Stimulated activated CD4-positive, alpha-beta T cell treated with anti-CD3 and anti-CD28 coated beads, Interleukin-12 subunit alpha, Interleukin-12 subunit beta, amount 100 ng/mL, for 24 hours (primary cell): ENCODE measurements at places on chromosomes 4 and X.
A peak's percentile ranks its signal among the peaks of the same experiment; 100 is the strongest.

- no peak for DNase-seq
These were observed 61.2 kb upstream of the CAMK2D start for GRCh38 chr4:113822555-113823290.

DNA sequence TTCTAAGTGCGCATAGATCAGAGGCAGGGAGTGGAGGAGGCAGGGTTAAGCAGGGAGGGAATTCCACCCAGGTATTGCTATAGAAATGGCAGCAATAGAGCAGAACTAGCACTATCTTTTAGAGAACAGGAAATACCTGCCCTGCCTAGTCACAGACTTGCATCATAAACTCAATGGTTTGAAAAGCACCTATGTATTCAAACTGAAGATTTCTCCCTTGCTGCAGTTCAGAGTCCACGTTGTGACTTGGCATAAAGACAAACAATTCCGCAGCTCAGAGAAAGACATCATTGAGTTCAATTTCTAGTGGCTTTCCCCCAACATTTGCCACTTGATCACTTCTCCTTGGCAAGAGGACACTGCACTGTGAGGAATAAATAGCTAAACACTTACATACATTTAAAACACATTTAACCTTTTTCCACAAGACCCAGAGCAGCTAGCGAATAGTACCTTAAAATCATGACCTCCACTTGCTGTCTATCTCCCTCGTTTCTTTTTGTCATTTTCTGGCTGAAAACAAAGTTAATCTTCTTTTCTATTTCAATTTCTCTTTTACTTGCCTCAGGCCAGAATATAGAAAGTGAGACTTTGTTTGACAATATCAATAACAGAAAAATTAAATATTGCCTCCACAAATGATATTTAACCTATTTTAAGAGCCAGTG, 42.4 kb downstream of the SLC7A11 start:
- no peak for DNase-seq

DNA sequence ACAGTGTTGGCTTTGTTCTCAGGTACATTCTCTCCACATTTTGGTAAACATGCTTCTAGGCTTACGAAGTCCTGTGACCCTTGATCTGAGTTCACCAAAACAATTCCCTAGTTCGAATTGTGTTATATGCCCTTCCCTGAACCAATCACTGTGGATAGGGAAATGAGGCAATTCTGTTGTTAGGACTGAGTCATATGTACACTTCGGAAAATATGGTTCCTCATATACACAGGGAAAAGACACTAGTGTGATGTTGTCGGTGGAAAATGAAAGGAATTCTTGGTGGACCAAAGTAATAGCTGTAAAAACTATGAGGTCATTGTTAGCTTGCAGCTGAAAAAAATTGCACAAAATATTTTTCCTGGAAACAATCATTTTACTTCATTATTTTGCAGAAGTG, 46.6 kb upstream of the MAGEC2 start:
- DNase-seq: no peak

GRCh38 chr4:77635246-77635645, 29.6 kb downstream of the CXCL13 start:
- DNase-seq: no peak

DNA sequence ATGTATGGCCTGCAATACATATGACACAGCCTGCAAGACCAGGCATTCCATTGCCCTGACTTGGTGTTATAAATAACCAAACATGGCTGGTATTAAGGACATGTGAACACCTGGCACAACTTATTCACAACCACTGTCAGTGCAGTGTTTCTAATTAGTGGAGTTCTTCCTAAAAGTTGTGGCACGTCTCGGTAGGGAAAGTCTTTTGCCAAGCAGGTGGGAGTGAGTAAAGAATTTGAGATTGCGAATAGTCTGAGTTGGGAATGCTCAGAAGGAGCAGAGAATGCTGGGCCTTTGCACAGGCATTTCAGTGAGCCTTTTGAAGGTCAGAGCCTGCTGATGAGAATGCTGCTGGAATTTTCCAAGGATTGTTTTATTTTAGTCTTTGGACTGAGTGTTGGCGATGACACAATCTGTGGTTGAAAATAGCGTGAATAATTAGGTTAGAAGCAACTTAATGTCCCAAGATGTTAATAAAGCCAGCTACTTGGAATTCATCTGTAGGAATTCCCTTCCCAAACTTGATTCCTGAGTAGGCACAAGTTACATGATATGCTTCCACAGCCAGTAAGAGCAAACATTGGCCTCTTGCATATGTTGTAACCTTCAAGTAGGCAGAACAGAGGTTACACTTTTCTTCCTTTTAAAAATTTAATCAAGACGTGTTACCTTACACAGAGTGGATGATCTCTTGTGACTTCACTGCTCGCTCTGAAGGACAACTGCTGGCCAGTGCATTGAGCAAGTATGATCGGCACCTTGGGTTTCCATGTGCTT, 83.6 kb upstream of the PGRMC2 start:
- DNase-seq: no peak

- DNase-seq: no peak
These were observed 4.7 kb downstream of the FAM120C start for GRCh38 chrX:54178100-54178940.

- DNase-seq: no peak
These were observed 45.0 kb downstream of the RGS12 start for GRCh38 chr4:3337811-3338210.

GRCh38 chrX:16416588-16416987, 233.4 kb upstream of the S100G start:
- no peak for DNase-seq

GRCh38 chrX:13066391-13066790, 22.0 kb upstream of the FAM9C start:
- no peak for DNase-seq

DNA sequence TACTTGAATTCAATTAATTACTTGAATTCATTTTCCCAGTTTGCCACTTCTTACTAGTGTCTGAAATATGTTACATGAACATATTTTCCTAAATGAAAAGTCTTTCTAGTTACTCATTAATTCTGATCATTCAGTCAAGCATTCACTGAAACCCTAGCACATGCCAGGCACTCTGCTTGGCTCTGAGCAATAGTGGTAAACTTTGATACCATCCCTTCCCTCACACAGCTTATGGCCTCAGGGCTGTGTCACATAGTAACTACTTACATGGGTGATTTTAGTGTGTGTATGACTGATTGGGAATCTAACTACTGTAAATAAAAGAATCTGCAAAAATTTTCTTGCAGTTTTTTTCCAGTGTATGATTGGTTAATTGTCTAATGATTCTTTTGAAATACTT, 32.7 kb downstream of the METAP1 start:
- DNase-seq: no peak

DNA sequence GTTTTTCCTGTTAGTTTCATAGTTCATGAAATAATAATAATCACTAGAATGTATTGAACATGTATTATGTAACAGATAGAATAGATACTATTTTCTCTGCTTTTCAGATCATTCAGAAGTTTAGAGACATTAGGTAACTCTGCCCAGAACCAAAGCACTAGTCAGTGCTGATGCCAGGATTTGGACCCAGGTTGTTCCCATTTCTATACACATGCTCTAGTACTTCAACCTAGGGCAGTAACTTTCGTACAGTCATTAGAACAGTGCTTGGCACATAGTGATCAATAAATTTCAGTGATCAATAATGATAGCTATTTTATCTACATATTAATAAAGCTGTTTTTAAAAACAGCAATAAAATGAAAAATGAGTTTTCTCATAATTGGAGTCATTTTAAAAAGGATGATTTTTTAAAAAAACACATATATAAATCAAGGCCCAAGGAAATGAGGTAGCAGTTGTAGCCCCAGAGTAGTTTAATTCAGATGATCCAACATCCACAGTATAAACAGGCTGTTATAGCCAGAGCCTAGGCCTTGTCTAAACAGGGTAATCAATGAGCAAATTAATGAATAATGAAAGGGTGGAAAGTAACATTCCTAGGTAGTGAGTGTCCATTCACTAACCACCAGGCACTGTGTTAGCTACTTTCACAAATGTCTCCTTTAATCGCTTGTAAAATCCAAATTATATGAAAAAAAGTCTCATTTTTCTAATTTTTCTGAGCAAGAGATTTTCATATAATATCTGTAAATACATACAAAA, 25.6 kb downstream of the TXK start:
- no peak for DNase-seq

- DNase-seq: no peak
These were observed 82.4 kb downstream of the AFAP1 start for GRCh38 chr4:7857238-7857701.

DNA sequence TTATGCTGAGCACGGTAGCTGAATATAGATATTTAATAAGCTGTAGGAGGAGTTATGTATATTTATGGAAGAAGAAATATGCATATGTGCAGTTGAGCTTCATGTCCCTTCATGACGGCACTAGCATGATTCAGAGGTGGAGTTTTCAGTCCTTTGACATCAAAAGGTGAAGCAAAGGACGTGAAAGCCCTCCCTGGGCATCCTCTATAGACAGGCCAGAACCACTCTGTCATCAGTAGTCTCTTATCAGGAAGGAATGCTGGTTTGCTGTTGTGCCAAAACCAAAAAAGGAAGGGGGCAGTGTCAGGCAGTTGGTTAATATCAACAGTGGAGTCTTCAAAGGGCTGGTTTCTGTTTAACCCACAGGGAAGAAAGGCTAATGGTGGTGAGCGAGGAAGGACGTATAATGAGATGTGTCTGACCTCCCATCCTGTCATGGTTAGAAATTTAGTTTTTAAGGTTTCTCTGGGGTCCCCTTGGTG, 23.5 kb upstream of the IL2 start:
- DNase-seq: no peak

- peak; percentile 63 for DNase-seq
These were observed 483.6 kb downstream of the BCOR start for GRCh38 chrX:39613997-39614679.

GRCh38 chr4:68878048-68878447, 62.3 kb downstream of the UGT2B10 start:
- DNase-seq: no peak

GRCh38 chrX:116756958-116757357, 294.2 kb upstream of the CT83 start:
- DNase-seq: no peak

GRCh38 chrX:70292788-70293187, 2.9 kb downstream of the KIF4A start:
- no peak for DNase-seq

GRCh38 chr4:139816856-139817255, 151.2 kb downstream of the MGST2 start:
- no peak for DNase-seq

DNA sequence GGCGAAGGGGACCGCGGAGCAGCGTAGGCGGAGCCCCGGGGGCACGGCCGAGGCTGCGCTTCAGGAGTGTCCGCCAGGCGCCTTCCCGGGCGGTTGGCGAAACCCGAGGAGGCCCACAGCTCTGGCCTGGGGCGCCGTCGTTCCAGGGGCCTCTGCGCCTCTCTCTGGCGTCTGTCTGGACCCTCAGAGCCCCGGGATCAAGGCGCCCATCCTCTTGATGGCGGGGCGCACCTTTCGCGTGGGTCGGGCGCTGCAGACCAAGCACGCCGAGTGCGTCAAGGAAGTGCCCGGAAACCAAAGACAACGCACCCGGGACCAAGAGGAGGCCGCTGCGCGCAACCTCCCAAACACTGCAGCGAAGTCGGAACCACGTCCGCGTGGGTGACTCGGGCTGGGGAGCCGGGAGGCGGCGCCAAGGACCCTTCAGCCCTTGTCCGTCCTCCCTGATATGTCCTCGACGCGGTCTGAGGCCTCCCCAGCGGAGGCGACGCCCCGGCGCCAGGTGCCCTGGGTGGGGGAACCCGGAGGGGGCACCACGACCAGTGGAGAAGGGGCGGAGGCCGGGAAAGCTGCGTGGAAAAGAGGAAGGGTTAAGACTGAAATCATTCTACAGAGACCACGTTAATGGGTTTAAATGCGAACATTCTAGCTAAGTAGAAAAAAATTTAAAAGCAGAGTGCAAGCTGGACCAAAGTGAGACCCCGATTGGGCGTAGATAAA, 9.9 kb downstream of the HMX1 start:
- DNase-seq: no peak

- no peak for DNase-seq
These were observed 18.6 kb downstream of the ACSL4 start for GRCh38 chrX:109714340-109714958.

GRCh38 chr4:56160636-56161035, 211.9 kb downstream of the CEP135 start:
- DNase-seq: no peak

DNA sequence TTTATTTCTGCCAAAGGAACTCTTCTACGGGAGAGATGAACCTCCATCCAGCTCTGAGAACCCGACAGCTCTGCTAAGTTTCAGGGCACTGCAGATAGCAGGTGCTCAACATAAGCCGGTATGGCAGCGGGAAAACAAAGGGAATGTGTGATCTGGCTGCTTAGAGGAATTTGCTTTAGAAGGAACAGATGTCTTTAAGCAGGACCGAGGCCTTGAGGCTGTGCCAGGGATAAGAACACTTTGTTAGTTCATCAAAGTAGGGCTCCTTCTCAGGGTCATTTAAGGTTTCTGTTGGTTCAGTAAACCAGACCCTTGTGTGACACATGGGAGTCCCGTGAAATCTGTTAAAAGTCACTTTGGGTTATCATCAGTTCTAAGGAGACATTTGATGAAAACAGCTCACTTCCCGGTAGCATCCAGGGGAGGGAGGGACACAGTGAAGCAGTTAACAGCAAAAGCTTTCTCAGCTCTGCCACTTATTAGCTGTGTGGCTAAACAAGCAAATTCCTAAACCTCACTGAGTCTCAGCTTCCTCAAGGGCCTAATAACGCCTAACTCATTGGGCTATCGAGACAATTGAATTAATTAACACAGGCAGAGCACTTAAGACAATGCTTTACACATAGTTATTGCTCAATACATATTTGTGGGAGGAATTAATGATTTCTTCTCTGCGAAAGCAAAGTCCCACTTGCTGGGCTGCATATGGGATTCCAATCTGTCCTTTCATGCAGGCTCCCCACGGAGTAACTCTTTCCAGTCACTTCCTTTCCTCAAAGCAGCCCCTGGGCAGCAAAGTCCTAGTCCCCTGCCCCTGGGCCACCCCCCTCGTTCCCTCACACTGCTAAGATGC, 2.9 kb upstream of the FTSJ1 start:
- DNase-seq: no peak

- no peak for DNase-seq
These were observed 60.5 kb upstream of the MCUB start for GRCh38 chr4:109499513-109499912.

- DNase-seq: no peak
These were observed 20.6 kb downstream of the MAGEC1 start for GRCh38 chrX:141924293-141924692.

DNA sequence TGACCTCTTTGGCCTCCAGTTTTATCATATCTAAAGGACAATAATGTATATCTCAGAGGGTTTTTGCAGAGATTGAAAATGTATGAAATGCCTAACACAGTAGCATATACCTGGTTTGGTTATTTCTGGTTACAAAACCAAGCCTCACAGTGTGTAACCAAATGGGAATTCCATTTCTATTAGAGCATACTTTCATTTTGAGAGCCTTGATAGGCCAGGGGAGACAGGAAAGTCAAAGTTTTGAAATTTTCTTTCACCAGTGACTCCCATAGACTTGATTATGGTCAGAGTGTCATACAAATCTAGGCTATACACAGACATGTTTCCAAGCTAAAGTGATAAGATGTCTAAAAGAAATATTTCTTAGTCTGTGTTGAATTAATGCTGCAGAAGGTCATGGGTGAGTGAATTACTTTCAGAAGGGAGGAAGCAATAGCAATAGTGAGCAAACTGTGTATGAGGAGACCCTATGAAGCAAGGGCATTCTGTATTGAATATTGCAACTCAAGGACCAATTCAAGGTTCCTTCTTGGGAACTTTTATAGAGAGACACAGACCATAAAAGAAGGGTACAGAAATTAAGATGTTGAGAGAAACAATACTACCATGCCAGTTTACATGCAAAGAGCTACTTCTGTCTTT, 151.1 kb downstream of the PDE5A start:
- no peak for DNase-seq
